ENCODE measurements at places on chromosomes 7 and 10. TPM values are rescaled to one million over a fixed set of nuclear protein-coding genes. Genes with fewer than 3 reads are reported as not detected.

GRCh38 chr7:142813226-142813625 is 41.6 kb upstream of the EPHB6 start:
- H3K4me3 ChIP-seq, result no peak overlapping the region
- no peak for DNase-seq
- no peak overlapping the region for H3K27ac ChIP-seq
- H3K27me3 ChIP-seq, result no peaks in the 10 kb centered on the region
- H3K4me1 ChIP-seq, result peaks cover 6% of the 10 kb centered on the region

GRCh38 chr10:58335306-58336005 is 650 bp downstream of the UBE2D1 start:
- H3K27ac ChIP-seq, result no peak overlapping the region
- H3K27me3 ChIP-seq, result no peaks in the 10 kb centered on the region
- H3K4me3 ChIP-seq, result peak overlapping the region; percentile 73
- peaks cover 7% of the 10 kb centered on the region for H3K4me1 ChIP-seq

GRCh38 chr10:89073719-89074118 is 83.1 kb downstream of the FAS start:
- H3K4me3 ChIP-seq, result no peak overlapping the region
- no peak overlapping the region for H3K27ac ChIP-seq
- H3K36me3 ChIP-seq, result no peaks in the 10 kb centered on the region
- no peaks in the 10 kb centered on the region for H3K27me3 ChIP-seq
- no peaks in the 10 kb centered on the region for H3K4me1 ChIP-seq
- DNase-seq, result no peak

GRCh38 chr10:44060221-44060620 is 324.7 kb downstream of the CXCL12 start:
- H3K4me3 ChIP-seq, result no peak overlapping the region
- no peak for DNase-seq
- H3K27ac ChIP-seq, result no peak overlapping the region
- no peaks in the 10 kb centered on the region for H3K36me3 ChIP-seq
- peaks cover 5% of the 10 kb centered on the region for H3K27me3 ChIP-seq

GRCh38 chr7:1662767-1663166 is 7.3 kb upstream of the ELFN1 start:
- H3K4me1 ChIP-seq, result peaks cover 22% of the 10 kb centered on the region
- no peaks in the 10 kb centered on the region for H3K36me3 ChIP-seq
- no peak for DNase-seq
- peaks cover 21% of the 10 kb centered on the region for H3K27me3 ChIP-seq
- no peak overlapping the region for H3K27ac ChIP-seq

- no peak overlapping the region for H3K27ac ChIP-seq
- H3K36me3 ChIP-seq, result no peaks in the 10 kb centered on the region
- no peaks in the 10 kb centered on the region for H3K27me3 ChIP-seq
- DNase-seq, result no peak
- no peak overlapping the region for H3K4me3 ChIP-seq
Measured at GRCh38 chr10:108323274-108323798, 1158.8 kb upstream of the SORCS1 start.

GRCh38 chr7:73567846-73568685 is 10.3 kb downstream of the TBL2 start:
- H3K27me3 ChIP-seq, result no peaks in the 10 kb centered on the region
- H3K4me1 ChIP-seq, result no peaks in the 10 kb centered on the region
- no peak overlapping the region for H3K27ac ChIP-seq
- no peak overlapping the region for H3K4me3 ChIP-seq
- no peak for DNase-seq
- peaks cover 41% of the 10 kb centered on the region for H3K36me3 ChIP-seq

- H3K27ac ChIP-seq, result no peak overlapping the region
- H3K4me3 ChIP-seq, result no peak overlapping the region
- no peak for DNase-seq
- peaks cover 89% of the 10 kb centered on the region for H3K4me1 ChIP-seq
Measured at GRCh38 chr10:79153745-79154144, 85.0 kb downstream of the ZMIZ1 start.

GRCh38 chr7:138934861-138935260 is 46.3 kb downstream of the KIAA1549 start:
- peak overlapping the region; percentile 47 for H3K27ac ChIP-seq
- H3K36me3 ChIP-seq, result no peaks in the 10 kb centered on the region
- H3K27me3 ChIP-seq, result no peaks in the 10 kb centered on the region

GRCh38 chr10:88318803-88319202 is 264.3 kb downstream of the RNLS start:
- no peak for DNase-seq
- no peak overlapping the region for H3K4me3 ChIP-seq
- no peaks in the 10 kb centered on the region for H3K36me3 ChIP-seq
- no peaks in the 10 kb centered on the region for H3K4me1 ChIP-seq
- no peaks in the 10 kb centered on the region for H3K27me3 ChIP-seq

DNA sequence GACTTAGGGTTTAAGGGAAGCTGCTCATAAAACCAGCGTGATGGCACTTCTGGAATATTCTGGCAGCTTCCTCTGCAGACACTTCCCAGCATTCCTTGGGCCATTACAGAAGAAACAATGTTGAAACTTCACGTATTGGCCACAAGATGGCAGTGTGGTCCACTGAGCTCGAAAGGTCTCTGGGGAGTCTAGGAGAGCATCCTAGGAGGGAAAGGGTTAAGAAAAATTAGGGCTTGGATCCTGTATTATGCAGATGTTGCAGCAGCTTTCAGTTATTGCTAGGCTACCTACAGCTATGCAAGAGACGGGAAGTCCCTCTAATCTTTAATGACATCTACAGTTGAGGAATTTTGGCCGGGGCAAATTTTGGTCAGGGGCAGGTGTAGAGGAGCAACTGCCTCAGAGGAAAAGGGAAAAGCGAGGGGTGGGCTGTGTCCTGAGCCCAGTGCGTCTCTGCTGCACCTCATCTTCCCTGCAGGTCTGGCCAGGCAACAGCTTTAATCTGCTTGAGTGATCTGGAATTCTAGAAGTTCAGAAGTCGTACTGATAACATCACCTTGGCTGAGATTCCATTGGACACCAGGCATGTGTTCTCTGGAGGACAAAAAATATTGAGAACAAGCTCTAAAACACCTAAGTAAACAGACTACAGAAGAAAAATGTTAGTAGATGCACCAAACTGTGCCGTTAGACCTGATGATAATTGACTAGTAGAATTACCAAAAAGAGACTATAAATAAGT is 220.8 kb upstream of the PRSS58 start:
- H3K4me1 ChIP-seq, result no peaks in the 10 kb centered on the region
- no peak overlapping the region for H3K27ac ChIP-seq
- no peak overlapping the region for H3K4me3 ChIP-seq
- no peaks in the 10 kb centered on the region for H3K27me3 ChIP-seq
- no peak for DNase-seq

- DNase-seq, result no peak
- no peak overlapping the region for H3K27ac ChIP-seq
- no peaks in the 10 kb centered on the region for H3K27me3 ChIP-seq
Measured at GRCh38 chr10:114061789-114062188, 18.1 kb downstream of the ADRB1 start.

DNA sequence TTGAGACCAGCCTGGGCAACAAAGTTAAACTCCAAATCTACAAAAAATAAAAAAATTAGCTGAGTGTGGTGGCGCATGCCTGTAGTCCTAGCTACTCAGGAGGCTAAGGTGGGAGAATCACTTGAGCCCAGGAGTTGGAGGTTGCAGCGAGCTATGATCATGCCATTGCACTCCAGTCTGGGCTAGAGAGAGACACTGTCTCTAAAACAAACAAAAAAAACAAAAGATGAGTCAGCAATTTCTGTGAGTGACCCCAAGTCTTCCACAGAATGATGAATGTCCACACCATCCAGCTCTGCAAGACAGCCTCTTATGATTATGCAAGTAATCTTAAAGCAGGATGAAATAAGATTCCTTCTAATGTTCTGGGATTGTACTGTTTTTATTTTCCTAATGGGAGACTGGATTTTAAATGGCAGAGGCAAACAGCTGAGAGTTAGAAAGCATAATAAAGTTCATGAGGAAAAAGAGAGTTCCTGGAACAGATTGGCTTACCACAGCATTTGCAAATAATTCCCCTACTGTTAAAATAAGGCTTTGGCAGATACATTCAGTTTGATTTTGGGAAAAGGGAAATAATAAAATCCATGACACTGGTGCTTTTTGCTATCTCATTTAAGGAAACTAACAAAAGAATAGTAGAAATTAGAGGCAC is 18.9 kb upstream of the PRKAR2B start:
- no peak for DNase-seq
- no peak overlapping the region for H3K4me3 ChIP-seq
- no peak overlapping the region for H3K27ac ChIP-seq
- H3K4me1 ChIP-seq, result peaks cover 3% of the 10 kb centered on the region

DNA sequence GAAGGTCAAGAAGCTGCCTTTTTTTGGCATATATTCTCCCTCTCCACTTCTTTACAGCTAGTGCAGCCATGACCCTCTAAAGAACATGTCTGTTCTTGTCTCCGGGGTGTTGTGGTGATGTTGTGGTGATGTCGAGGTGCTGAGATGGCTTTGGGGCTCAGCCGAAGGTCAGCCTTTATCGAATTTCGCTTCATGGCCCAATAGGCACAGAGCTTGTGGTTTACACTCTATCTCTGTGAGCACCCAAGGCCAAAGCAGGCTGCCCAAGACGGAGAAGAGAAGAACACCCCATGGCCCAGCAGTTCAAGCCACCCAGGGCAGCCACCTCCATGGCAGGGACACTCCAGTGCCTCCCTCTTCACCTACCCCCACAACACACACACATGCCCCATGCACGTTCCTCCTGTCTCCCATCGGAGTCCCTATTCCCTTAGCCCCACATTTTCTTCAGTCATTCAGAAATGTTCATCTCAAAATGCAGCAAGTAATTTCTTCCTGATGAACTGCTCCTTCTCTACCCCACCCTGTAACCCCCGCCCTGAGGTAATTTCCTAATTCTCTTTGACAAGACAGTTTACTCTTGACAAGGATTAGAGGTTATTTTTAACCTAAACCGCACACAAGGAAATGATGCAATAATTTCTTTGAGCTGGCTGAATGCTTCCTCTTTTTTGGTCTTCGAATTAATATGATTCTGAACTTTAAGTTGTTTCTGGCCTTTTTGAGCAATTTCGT is 18.6 kb upstream of the ADRB1 start:
- no peaks in the 10 kb centered on the region for H3K27me3 ChIP-seq
- H3K36me3 ChIP-seq, result no peaks in the 10 kb centered on the region

DNA sequence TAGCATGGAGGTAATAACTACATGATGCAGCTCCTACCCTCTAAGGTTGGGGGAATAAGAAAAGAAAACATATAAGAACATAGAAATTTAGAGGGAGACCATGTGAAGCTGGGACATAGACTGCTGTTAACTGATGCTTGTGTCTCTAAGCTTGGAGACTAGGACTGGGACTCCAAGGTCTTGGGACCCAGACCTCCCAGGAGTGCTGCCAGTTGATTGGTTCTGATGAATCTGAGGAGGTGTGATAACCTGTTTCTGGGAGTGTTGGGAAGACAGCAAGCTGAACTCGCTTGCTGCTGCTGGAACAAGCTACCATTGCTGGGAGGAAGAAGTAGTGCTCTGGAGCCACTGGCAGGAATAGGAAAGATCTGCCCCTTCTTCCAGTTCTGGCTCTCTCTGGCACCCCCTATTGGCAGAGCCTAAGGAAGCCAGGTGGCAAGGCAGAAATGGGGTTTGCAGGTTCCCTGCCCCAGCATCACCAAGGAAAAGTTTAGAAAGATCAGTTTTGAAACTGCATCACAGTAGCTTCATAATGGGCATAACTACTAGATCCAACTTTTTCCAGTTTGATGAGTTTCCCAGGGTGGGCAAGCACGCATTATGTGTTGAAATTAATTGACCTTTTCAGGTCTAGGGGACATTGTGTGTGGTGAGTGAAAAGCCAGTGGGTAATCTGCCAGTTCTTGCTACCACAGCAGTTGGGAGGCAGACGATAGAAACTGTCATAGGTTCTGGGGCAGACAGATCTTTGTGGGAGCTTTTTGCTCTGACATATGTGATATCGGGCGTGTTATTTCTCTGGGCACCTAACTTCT is 140.7 kb downstream of the SND1 start:
- H3K4me3 ChIP-seq, result no peak overlapping the region
- H3K27me3 ChIP-seq, result no peaks in the 10 kb centered on the region
- H3K4me1 ChIP-seq, result peaks cover 11% of the 10 kb centered on the region
- H3K27ac ChIP-seq, result no peak overlapping the region
- no peaks in the 10 kb centered on the region for H3K36me3 ChIP-seq

DNA sequence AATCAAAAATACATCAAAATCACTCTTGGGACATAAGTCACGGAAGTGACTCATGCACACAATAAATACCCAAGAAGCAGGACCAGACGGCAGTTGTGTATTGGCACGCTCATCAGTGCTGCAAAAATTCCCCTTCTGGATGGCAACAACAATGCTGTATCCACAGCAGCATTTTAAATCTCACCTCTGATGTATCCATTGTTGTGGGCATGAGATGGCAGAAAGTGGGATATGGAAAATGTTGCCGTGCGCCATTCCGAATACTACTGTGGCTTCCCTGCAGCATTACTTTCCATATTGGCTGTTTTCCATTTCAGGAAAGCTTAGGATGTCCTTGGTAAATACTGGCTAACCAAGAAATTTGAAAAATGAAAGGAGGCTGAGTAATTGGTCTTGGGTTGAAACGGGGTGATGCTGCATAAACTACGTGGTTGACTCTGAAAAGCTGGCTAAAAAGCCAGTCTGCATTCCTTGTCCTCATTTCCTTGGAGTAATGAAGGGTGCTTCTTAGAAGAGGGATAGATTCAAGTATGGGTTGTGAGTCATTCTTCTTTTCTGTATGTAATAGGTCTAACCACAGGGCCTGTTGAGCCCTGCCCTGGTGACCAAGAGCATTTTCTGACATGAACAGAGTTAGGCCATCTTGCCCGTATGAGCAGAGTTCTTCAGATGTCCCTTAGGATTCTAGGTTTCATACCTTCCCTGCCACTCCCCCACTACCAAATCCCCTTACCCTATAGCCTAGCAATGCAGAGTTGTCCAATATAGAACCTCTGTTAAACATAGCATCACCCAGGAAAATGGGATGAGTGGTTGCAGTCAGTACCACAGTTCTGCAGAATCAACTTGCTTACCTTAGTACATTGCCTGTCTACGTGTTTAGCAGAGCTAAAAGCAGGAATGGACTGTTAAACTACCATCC is 36.3 kb upstream of the TOMM7 start:
- peaks cover 13% of the 10 kb centered on the region for H3K4me1 ChIP-seq
- H3K27ac ChIP-seq, result no peak overlapping the region
- no peaks in the 10 kb centered on the region for H3K36me3 ChIP-seq
- DNase-seq, result no peak

DNA sequence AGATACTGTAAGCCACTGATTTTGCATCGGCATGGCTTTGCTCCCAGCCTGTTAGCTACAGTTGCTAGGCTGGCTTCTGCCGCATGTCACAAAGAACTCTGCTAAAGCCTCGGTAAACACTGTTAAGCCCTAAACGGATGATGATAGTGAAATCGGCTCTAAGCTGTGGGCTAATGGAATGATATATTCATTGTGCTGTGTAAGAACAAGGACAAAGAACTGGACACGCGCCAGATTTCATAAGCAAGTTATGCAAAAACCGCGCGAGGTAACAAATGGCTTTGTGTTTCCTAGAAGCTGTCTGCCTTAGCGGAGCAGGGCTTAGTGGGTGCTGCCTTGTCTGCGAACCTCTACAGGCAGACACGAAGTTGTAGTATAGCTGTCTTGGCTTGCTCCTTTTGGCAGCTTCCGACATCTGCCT is 331.3 kb upstream of the COBL start:
- peaks cover 22% of the 10 kb centered on the region for H3K4me1 ChIP-seq
- peak; percentile 58 for DNase-seq
- H3K4me3 ChIP-seq, result no peak overlapping the region

C7orf33 gene
- not detected for total RNA-seq

ANKRD1 gene
- total RNA-seq, result not detected

TDRD1 gene
- 1.1 TPM for total RNA-seq

Data from spinal cord (tissue), 10 donors.